ENCODE measurements at places on chromosomes 7 and 10.

DNA sequence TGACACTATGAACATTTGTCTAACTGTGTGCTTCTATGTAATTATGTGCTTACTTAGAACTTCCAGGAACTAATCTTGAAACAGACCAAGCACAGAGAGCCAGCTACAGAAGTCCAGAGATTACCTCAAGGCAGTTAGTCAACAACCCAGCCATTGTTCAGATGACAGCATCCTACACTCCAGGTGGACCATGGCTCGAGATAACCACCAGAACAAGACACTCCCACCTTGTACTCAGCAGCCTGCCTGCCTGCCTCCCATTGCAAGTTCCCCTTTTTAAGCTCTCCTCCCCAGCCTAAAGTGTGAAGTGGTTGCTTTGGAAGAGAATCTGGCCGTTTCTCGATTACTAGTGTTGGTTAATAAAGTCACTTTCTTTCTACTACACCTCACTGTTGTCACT is 1080.6 kb upstream of the LRRN3 start:
- no peak for DNase-seq

DNA sequence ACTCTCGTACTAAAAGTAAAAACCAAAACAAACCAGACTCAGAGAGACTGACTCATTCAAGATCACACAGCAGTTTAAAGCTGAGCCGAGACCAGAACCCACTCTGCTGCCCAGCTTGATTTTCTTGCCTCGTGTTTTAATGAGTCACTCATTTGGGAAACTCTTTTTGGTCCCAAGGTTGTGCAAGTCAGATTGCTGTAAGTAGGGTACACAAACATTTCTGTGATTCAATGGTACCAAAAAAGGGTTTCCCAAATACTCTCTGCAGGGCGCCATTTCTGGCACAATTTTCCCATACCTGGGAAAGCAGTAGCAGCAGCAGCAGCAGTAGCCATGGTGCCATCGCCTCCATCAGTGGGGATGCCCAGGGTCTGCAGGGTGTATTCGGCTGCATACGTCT is 69.9 kb downstream of the ASAH2B start:
- DNase-seq = no peak

- DNase-seq = no peak
These were observed 134.6 kb upstream of the TCF7L2 start for GRCh38 chr10:112815269-112816032.

GRCh38 chr10:121675344-121675743 is 77.1 kb upstream of the FGFR2 start:
- DNase-seq = no peak

GRCh38 chr10:20573924-20574323 is 323.2 kb downstream of the NEBL start:
- DNase-seq = no peak

DNA sequence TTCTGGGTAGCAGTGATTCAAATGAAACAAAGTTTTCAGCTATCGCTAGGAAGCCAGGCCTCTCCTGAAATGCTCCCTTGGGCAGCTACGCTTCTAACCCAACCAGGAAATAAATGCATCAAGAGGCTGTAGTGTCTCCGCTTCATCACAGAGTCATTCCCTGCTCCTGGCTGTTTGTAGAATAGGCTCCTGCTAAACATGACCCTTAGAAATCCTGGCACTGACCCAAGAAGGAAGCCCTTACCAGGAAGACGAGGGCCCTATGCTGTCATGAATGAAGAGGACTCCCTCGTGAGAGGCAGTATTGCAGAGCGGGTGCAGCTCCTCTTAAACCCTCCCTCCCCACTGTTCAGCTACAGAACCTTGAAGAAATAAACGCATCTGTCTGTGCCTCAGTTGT is 48.3 kb downstream of the NOD1 start:
- DNase-seq = no peak

GRCh38 chr7:16904076-16904475 is 22.3 kb upstream of the AGR3 start:
- no peak for DNase-seq

- no peak for DNase-seq
These were observed 249.6 kb downstream of the ELFN1 start for GRCh38 chr7:1919539-1920265.

- no peak for DNase-seq
These were observed 37.5 kb downstream of the HELLS start for GRCh38 chr10:94583124-94583523.

DNA sequence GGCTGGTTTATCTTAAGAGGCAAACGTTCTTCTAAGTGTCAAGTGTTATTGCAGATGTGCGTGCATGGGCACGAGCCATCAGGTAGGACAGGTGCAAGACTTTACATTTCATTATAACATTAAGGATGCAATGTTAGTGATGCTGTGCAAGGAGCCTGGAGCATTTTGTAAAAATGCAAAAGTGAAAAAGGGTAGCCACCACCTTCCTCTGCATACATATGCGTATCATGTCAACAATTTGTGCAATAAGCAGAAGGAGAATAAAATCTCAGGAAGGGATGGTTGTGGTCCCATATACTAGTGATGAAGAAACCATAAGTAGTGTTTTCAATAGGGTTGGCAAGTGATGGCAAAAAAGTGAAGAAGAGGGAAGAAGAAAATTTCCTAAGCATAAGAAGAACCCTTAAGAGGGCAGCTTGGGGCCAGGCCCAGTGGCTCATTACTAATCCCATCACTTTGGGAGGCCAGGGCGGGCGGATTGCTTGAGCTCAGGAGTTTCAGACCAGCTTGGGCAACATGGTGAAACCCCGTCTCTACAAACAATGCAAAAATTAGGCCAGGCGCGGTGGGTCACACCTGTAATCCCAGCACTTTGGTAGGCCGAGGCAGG is 7.5 kb downstream of the PIK3AP1 start:
- DNase-seq = no peak

DNA sequence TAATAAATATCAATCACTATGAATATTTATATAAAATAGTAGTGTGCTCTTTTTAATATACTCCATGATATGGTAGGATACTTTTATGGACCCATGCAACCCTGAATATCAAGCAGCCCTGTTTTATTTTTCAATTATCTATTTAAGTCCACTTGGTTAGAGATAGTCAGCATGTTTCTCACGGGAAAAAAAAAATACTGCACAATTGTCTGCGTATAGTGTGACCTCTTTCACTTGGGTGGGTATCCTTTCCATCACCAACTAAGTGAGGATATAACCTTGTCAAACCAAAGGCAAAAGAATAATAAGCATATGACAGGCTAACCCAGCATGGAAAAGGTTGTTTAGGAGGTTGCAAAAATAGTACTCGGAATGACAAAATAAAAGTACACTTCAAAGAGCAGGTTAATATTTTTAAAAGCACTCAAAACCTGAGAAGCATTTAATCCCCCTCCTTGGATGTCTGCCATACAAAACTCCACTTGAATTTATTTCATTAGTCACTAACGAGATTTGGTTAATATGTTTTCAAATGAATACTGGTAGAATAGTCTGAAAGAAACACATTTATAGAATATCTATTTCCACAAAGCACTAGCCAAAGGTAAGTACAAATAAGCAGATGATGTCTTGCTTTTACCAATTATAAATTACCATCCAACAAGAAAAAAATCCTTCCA is 76.5 kb downstream of the IMMP2L start:
- no peak for DNase-seq

GRCh38 chr10:16481052-16481728 is 40.5 kb downstream of the C1QL3 start:
- DNase-seq = no peak

GRCh38 chr7:99290980-99291607 is 18.5 kb downstream of the MYH16 start:
- no peak for DNase-seq

DNA sequence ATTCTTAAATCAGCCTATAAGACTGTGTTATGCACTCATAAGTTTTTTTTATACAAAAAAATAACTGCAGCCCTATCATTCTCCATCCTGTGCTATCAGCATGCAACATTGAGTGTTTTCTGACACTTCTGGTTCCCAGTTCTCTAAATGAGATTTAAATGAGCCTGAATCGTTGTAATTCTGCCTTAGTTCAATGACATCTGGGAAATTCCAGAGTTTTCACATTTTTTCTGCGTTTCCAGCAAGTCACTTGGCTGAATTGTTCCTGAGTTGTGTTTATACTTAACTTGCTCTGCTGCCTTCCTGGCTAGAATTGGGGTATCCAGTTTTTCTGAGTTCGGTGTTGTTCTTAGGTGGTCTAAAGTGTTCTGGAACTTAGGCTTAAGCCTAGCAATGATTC is 636.1 kb upstream of the FZD8 start:
- no peak for DNase-seq

GRCh38 chr10:43194859-43195258 is 56.6 kb downstream of the CSGALNACT2 start:
- DNase-seq = no peak

- no peak for DNase-seq
These were observed 701.4 kb upstream of the COBL start for GRCh38 chr7:52017802-52018679.

DNA sequence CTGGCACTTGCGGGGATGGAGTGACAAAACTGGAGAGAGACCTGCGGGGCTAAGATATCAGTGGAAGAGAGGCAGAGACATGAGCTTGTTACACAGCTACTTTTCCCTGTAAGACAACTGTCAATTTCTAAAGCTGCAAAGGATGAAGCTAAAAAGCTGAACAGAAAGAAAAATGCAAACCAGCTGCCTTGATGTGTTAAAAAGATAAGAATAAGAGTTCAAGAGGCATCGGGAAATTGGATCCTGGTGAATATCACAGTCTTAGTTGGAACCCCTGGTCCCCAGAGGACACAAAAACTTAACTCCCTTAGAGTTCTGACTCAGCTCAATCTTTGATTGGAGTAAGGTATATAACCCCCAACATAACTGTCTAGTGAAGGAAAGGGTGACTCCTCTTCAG is 38.8 kb downstream of the VPS41 start:
- DNase-seq = no peak

GRCh38 chr7:153381275-153382040 is 621.9 kb downstream of the ACTR3B start:
- DNase-seq = peak; percentile 60

DNA sequence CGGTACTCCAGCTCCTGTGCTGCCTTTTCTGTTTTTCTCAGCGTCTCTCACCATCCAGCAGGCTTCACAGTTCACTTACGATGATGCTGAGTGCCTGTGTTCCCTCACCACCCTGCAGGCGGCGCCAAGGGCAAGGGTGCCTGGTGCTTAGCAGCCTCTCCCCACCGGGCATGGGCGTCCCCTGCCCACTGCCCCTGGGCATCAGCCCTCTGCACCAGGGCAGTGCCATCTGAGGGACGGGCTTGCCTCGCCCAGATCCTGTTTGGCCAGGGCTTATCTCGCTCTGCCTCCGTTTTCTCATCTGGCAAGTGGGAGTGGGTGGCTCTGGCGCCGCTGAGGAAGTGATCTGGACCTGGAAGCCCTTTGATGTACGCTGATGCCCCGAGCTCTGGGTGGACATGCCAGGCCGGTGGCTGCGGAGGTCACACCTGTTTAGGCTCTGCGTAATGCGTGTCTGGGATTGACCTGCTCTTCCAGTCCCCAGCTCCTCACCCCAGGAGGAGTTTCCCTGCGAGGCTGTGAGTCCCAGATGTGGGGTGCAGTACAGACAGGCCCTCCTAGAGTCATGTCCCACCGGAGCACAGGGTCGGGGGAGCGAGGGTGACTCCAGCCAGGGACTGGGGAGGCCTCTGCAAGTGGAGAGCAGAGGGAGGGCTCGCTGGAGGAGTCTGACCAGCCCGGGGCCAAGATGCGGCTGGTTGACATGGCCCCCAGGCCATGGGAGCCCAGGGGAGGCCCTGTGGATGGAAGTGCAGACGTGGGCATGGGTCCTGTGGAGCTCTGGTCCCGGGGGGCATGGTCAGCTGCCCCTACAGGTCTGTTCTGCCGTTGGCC is 11.8 kb downstream of the TTYH3 start:
- DNase-seq = no peak

DNA sequence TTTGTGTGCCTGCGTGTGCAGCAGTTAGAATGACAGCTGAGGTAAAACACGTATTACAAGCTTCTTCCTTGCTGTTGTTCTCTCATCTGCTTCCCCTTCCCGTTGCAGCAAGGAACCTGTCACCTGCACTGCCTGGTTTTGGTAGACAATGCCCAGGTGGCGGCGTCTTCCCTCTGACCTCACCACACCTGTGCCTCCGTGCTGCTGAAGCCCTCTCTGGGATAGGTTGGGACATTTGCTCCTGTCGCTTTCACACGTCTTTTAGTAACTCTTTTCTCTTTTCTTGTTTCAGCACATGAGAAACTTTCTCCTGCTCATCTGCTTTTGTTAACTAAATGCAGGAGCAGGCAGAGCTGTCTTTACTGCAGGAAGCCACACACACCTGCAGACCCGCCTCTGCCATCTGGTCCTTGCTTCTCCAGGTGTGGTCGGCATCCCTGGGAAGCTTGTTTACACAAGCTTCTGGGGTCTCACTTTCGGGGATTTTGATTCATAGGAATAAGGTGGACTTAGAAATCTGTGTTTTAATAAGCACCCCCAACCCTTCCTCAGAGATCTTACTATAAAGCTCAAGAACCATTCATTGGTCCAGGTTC is 60.7 kb upstream of the EXOC6 start:
- DNase-seq = no peak

- no peak for DNase-seq
These were observed 255.5 kb upstream of the C7orf33 start for GRCh38 chr7:148334959-148335577.

DNA sequence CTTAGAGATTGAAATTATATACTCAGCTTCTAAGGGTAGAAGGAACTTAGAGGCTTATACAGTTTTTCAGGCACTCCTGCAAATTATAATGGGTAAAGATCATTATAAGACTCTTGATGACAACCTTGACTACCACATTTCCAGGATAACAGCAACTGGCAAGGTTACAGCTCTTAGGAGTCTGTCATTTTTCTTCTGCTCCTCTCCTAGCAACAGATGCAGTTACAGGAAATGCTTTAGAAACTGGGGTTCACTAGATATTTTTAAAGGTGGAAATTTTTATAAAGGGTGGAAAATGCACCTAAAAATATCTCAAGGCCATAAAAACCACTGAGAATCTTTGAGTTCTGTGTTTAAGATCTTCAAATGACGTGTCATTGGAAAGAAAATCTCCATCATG is 185.8 kb downstream of the RELN start:
- no peak for DNase-seq
